ENCODE measurements at places on chromosomes 13 and 19.

DNA sequence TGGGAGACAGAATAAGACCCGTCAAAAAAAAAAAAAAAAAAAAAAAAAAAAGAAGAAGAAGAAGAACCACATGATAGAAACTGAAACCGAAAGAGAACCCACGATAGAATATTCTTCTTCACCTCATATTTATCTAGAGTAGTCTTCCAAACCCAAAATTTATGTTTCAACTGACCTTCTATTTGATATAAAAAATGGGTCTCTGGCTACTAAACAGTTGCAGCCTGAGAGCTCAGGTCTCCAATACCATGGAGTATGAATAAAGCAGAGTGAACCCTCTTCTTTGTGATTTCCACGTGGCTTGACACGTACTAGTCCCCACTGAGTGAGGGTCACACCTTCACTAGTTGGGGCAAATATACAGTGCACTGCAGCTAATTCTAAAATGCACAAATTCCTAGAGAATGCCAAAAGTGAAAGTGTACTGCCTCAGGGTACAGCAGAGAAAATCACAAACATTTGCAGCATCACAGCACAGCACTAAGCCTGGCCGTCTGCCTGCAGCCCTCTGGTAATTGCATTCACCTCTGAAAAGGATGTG lies 30.8 kb upstream of the RFC3 start:
- H3K4me1 ChIP-seq = peaks cover 15% of the 10 kb centered on the region
- H3K27me3 ChIP-seq = no peaks in the 10 kb centered on the region
- H3K36me3 ChIP-seq = no peaks in the 10 kb centered on the region
- peak overlapping the region; percentile 60 for H3K4me3 ChIP-seq
- no peak overlapping the region for H3K27ac ChIP-seq

GRCh38 chr19:5470264-5470671 lies 15.1 kb downstream of the ZNRF4 start:
- H3K27ac ChIP-seq = no peak overlapping the region
- H3K4me3 ChIP-seq = no peak overlapping the region
- H3K27me3 ChIP-seq = no peaks in the 10 kb centered on the region
- DNase-seq = no peak

DNA sequence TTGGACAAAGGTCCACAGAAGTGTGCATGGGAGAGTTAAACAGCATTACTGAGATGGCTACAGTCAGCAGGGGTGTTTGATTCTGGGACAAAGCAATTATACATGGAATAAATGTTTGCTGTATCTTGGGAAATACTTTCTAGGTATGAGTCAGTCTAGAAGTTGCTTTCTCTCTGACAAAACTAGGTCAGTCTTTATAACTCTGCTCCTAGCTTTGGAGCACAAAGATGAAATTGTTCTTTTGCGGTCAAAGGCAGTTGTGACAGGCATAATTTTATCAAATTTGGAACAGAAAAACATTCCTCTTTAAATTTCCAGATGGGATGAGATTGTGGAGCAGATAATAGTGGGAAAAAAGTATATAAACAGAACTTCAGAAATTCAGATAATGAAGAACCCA lies 1045.4 kb upstream of the MIR17HG start:
- H3K27ac ChIP-seq = no peak overlapping the region
- H3K4me1 ChIP-seq = no peaks in the 10 kb centered on the region
- no peak overlapping the region for H3K4me3 ChIP-seq
- no peaks in the 10 kb centered on the region for H3K36me3 ChIP-seq
- DNase-seq = no peak
- no peaks in the 10 kb centered on the region for H3K27me3 ChIP-seq

GRCh38 chr13:53045189-53045588 lies 16.6 kb downstream of the OLFM4 start:
- H3K4me1 ChIP-seq = no peaks in the 10 kb centered on the region
- H3K36me3 ChIP-seq = no peaks in the 10 kb centered on the region
- H3K4me3 ChIP-seq = no peak overlapping the region
- no peaks in the 10 kb centered on the region for H3K27me3 ChIP-seq

DNA sequence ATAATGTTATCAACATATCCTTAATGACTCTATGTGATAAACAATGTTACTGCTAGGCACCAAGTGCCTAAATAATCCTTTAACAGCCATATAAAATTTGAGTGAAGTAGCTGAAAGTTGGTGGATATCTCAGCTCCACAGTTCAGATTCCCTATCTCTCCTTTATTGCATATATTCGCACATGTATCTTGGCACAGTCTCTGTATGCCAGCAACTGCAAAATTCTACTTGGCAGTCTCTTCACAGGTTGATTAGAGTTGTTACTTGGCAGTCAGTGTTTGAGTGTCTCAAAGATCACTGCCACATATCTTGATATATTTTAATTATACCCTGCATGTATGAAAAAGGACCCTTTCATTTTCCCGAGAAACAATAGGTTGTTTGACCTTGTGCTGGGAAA lies 879.3 kb downstream of the OLFM4 start:
- no peak overlapping the region for H3K4me3 ChIP-seq
- no peaks in the 10 kb centered on the region for H3K36me3 ChIP-seq
- H3K4me1 ChIP-seq = no peaks in the 10 kb centered on the region
- H3K27ac ChIP-seq = no peak overlapping the region

- H3K4me3 ChIP-seq = no peak overlapping the region
- H3K4me1 ChIP-seq = peaks cover 3% of the 10 kb centered on the region
- H3K27ac ChIP-seq = no peak overlapping the region
- no peak for DNase-seq
- H3K36me3 ChIP-seq = no peaks in the 10 kb centered on the region
- H3K27me3 ChIP-seq = no peaks in the 10 kb centered on the region
Observed at GRCh38 chr19:6402837-6403608, 10.1 kb upstream of the GTF2F1 start.

GRCh38 chr19:34712395-34713261 lies 21.4 kb upstream of the ZNF181 start:
- DNase-seq = peak; percentile 57
- no peak overlapping the region for H3K27ac ChIP-seq
- no peaks in the 10 kb centered on the region for H3K4me1 ChIP-seq
- no peaks in the 10 kb centered on the region for H3K27me3 ChIP-seq
- H3K4me3 ChIP-seq = no peak overlapping the region
- H3K36me3 ChIP-seq = no peaks in the 10 kb centered on the region

- no peaks in the 10 kb centered on the region for H3K36me3 ChIP-seq
- DNase-seq = no peak
- H3K4me1 ChIP-seq = no peaks in the 10 kb centered on the region
- no peaks in the 10 kb centered on the region for H3K27me3 ChIP-seq
- no peak overlapping the region for H3K27ac ChIP-seq
Observed at GRCh38 chr13:34750078-34750931, 191.8 kb upstream of the NBEA start.

GRCh38 chr19:1817553-1818179 lies 5.6 kb upstream of the ATP8B3 start:
- no peak for DNase-seq
- H3K27ac ChIP-seq = no peak overlapping the region
- no peak overlapping the region for H3K4me3 ChIP-seq
- H3K36me3 ChIP-seq = peaks cover 74% of the 10 kb centered on the region
- peaks cover 11% of the 10 kb centered on the region for H3K4me1 ChIP-seq
- no peaks in the 10 kb centered on the region for H3K27me3 ChIP-seq

DNA sequence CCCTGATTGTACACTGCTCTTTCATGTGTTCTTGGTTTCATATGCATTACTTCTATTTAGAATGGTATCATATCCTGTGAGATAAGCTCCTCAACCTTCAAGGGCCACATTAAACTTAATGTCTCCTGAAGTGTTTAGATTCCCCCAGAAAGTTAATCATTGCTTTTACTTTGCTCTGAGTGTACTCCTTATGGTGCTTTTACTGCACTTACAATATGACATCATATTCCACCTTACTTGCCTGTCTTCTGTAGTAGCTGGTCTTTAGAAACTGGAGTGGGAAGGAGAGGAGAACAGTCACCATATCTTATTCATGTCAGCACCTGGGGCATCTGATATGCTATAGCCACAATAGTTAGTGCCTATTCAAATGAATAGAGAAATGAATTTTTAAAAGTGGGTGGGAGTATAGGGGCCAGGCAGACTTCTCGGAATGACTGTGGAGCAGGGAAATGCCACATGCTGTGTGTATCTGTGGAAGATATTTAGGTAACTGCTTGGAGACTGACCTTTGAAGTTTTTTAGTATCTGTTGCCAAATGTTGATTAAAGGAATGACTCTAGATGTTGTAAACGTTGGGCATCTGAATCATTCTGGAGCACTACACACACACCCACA lies 40.2 kb downstream of the SLAIN1 start:
- no peak overlapping the region for H3K27ac ChIP-seq
- no peak for DNase-seq
- no peaks in the 10 kb centered on the region for H3K36me3 ChIP-seq
- no peaks in the 10 kb centered on the region for H3K27me3 ChIP-seq

DNA sequence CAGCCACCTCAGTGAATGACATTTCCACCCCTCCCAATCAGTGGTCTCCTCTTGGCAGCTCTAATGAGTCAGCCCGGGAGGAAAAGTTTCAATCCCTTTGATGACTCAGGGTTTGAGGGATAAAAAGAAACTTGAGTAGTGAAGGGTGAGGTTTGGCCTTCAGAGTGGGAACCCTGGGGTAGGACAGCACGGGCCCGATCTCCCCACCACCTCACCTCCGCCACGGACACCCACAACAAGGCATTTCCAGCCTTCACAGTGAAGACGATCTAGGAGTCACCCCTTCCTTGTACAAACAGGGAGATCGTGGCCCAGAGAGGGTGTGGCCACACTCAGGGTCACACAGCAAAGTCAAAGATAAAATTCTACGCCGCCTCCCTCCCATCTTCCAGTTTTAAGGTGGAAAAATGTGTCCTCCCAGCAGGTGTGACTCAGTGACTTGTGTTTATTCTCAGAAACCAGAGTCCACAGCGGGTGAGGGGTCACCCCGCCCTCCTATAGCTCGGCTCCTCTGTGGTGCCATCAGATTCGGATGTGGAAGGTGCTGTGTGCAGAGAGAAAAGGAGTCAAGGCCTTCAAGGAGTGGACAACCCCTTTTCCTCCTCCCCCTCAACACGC lies 12.3 kb downstream of the CIB3 start:
- peak; percentile 63 for DNase-seq
- peaks cover 21% of the 10 kb centered on the region for H3K36me3 ChIP-seq
- H3K4me3 ChIP-seq = no peak overlapping the region
- H3K27ac ChIP-seq = no peak overlapping the region
- H3K4me1 ChIP-seq = peaks cover 46% of the 10 kb centered on the region

GRCh38 chr19:14542711-14543328 lies 13.4 kb downstream of the TECR start:
- H3K4me1 ChIP-seq = no peaks in the 10 kb centered on the region
- no peak overlapping the region for H3K27ac ChIP-seq
- peak; percentile 80 for DNase-seq
- H3K36me3 ChIP-seq = no peaks in the 10 kb centered on the region

- H3K27me3 ChIP-seq = no peaks in the 10 kb centered on the region
- peak; percentile 15 for DNase-seq
- peaks cover 88% of the 10 kb centered on the region for H3K4me1 ChIP-seq
- H3K4me3 ChIP-seq = peak overlapping the region; percentile 97
- H3K36me3 ChIP-seq = no peaks in the 10 kb centered on the region
Observed at GRCh38 chr19:1858412-1859081, 4.8 kb downstream of the KLF16 start.

- no peaks in the 10 kb centered on the region for H3K4me1 ChIP-seq
- DNase-seq = no peak
- H3K4me3 ChIP-seq = no peak overlapping the region
Observed at GRCh38 chr13:60679131-60679530, 282.1 kb downstream of the TDRD3 start.

DNA sequence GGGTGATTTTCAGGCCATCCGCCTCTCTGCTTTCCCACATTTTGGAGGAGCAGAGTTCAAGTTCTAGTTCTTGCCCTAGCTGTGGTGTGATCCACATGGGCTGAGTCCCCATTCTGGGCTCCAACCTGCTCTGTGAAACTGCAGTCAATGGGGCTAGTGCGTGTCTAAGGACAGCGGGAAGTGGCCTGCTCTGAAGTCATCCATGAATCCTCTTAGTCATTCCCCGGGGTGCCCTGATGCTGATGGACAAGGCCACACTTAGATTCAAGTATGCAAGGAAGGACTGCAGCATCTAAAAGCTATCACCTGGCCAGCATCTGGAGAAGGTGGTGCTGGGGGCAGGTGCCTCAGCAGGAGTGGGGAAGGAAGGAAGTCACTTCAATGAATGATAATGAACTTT lies 94.6 kb downstream of the TSHZ3 start:
- H3K4me3 ChIP-seq = no peak overlapping the region
- no peak overlapping the region for H3K27ac ChIP-seq
- H3K27me3 ChIP-seq = no peaks in the 10 kb centered on the region
- H3K36me3 ChIP-seq = no peaks in the 10 kb centered on the region

GRCh38 chr13:97058926-97059325 lies 64.7 kb upstream of the OXGR1 start:
- no peaks in the 10 kb centered on the region for H3K4me1 ChIP-seq
- peaks cover 6% of the 10 kb centered on the region for H3K27me3 ChIP-seq
- H3K27ac ChIP-seq = no peak overlapping the region

- H3K4me1 ChIP-seq = peaks cover 3% of the 10 kb centered on the region
- H3K27ac ChIP-seq = no peak overlapping the region
- no peak for DNase-seq
- no peaks in the 10 kb centered on the region for H3K36me3 ChIP-seq
- no peaks in the 10 kb centered on the region for H3K27me3 ChIP-seq
Observed at GRCh38 chr19:45159210-45159970, 1.4 kb downstream of the NKPD1 start.

DNA sequence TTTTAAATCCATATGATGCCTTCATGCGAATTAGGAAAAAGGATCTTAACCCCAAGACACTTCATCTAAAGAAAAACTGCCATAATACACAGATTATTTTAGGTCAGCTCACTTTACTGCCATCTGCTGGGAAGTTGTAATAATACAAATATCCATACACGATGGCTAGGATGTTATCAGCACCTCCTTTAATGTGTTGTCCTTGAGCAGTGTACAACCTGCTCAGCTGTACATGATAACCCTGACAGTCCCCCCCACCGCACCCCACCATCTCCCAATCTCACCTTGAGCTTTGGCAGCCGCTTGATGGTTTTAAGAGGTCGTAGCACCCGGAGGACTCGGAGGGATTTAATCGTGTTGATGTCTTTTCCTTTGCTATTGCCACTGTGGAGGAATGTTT lies 112.2 kb downstream of the IER2 start:
- H3K36me3 ChIP-seq = no peaks in the 10 kb centered on the region
- peaks cover 22% of the 10 kb centered on the region for H3K4me1 ChIP-seq
- peaks cover 2% of the 10 kb centered on the region for H3K27me3 ChIP-seq
- H3K4me3 ChIP-seq = no peak overlapping the region
- peak; percentile 57 for DNase-seq

GRCh38 chr13:29991343-29991742 lies 140.9 kb upstream of the UBL3 start:
- H3K4me3 ChIP-seq = no peak overlapping the region
- DNase-seq = no peak
- no peaks in the 10 kb centered on the region for H3K36me3 ChIP-seq
- H3K27me3 ChIP-seq = no peaks in the 10 kb centered on the region
- H3K4me1 ChIP-seq = no peaks in the 10 kb centered on the region
- no peak overlapping the region for H3K27ac ChIP-seq

Data from CD14-positive monocyte (primary cell).